Hematopoietic multipotent progenitor cell treated with erythropoietin and hydrocortisone succinate and interleukin-3 and kit ligand, for 6 days (in vitro differentiated cells): ENCODE measurements at places on chromosomes 2 and 18.

DNA sequence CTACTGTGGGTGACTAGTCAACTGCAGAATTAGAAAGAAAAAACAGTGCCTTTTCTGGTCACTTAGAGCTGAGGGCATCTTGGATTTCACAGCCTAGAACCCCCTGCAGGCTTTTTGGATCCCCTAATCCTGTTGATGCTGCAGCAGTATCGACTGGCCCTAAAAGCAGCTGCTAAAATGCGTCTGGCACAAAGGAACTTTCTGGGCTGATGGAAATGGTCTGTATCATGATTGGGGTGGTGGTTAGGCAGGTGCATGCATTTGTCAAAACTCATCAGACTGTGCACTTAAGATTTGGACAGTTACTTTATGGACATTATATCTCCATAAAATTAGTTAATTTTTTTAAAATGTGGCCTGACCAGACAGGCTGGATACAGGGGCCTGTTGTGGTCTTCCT, 149.8 kb downstream of the KLHL29 start:
- no peak for DNase-seq

- no peak for DNase-seq
Observed at GRCh38 chr2:232877940-232878511, 8.0 kb downstream of the SNORC start.

GRCh38 chr2:176960736-176961520, 251.7 kb upstream of the HNRNPA3 start:
- no peak for DNase-seq

DNA sequence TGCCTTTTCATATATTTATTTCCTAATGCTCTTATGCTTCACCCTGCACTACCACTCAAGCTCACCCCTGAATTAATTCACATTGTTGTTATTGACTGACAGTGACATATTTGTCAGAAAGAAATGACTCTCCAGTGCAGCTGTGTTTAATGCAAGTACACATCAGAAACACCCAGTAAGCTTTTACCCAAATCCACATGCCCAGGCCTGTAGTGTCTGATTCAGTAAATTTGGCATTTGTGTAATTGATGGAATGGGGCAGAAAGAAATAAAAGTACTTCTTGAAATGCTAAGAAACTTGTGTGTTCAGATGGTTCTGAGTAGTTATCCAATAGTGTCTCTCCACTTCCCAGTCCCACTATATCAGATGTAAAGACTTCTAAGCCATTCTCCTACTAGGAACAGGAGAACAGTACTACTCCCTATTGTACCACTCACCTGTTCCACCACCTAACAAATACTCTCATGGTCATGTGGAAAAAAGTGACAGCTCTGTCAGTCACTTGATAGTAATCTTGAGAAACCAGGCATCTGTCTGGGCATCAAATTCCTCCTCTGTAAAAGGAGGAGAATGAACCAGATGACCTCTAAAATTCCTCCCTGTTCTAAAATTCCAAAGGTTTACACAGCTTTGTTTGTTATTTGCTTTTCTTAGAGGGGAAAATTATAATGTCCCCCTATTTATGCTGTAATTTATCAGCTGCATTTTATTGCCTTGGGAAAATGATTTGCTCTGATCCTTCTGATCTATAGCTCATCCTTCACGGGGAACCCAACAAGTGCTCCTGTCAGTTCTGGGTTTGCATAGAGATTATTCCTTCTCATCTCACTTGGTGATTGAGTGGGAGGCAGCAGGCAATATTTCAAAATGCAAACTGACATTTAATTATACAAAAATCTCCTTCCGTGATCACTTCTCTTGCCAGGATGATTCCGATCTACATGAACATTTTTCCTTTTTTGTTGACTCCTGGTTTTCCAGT, 70.9 kb downstream of the ZNF385B start:
- DNase-seq = no peak

GRCh38 chr2:4098137-4098536, 394.8 kb downstream of the DCDC2C start:
- no peak for DNase-seq

- peak; percentile 81 for DNase-seq
Observed at GRCh38 chr18:11310476-11311086, 161.2 kb upstream of the PIEZO2 start.

DNA sequence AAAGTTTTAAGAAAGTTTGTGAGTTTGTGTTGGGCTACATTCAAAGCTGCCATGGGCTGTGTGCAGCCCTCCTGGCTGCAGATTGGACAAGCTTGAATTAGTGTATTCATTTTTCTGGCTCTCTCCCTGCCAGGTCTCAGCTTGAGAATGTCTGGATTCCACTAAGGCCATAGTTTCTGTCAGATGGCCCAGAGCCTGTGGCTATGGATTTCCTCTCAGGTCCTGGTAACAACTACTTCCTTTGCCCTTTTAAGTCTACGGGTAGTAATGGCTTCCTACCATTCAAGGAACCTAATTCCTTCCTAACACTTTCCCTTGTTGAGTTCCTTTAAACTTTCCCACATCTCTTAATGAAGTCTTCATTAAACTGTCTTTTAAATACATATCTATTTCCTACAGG, 24.3 kb upstream of the PSMD14 start:
- DNase-seq = no peak

DNA sequence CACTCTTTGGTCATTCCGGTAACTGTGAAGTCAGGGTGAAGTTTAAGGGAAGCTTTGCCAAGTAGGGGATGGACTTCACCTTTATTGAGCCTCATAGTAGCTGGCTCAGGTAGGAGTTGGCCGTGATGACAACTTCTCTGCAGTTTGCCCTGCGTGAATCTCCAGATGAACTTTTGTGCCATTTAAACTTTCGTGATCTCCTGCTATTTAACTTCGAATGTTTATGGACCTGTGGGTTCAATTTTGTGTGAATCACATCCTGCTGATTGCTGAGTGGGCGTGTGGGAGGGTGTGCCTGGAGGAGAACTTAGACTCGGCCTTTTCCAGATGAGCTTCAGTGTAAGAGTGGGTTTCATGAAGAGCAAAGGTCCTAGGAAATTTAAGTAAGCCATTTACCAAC, 4.2 kb downstream of the UGT1A1 start:
- DNase-seq = no peak

DNA sequence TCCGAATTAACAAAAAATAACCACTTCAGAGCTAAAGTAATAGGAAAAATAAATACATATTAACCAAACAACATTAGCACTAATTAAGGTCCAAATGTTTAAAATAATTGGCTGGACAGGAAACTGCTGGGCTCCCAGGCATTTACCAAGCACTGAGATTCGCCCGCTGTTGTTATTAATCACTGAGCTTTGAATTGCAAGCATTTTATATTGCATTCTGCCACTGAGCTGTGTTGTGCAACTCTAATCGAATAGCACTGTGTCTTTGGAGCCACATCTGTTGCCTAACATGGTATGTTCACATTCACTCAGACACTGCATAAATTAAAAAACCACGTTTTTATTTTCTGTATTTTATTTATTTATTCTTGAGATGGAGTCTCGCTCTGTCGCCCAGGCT, 88.9 kb downstream of the SOWAHC start:
- DNase-seq = no peak

GRCh38 chr2:205699515-205700289, 17.4 kb downstream of the NRP2 start:
- no peak for DNase-seq

DNA sequence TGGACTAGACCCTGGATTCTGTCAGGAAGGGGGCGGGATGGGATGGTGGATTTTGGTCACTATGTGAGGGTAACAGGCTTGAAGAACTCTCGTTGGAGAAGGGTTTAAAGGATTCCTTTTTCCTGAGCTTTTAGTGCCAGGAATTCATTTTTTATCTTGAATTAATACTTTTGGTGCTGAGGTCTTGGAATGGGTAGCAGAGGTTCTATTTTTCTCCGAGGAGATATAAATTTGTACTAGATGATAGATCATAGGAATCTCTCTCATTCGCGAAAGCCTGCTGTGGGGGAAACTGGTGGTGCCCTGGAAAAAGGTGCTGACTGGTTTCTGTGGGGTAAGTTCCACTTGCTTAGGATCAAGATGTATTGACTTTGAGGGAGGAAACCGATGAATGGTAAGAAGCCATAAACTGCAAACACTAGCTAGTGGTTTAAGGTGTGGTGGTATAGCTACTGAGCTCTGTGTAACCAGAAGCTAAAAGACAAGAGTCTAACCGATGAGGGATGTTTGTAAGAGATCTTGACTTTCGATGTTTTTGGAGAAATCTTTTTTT, 706 bp downstream of the AGPS start:
- peak; percentile 48 for DNase-seq

DNA sequence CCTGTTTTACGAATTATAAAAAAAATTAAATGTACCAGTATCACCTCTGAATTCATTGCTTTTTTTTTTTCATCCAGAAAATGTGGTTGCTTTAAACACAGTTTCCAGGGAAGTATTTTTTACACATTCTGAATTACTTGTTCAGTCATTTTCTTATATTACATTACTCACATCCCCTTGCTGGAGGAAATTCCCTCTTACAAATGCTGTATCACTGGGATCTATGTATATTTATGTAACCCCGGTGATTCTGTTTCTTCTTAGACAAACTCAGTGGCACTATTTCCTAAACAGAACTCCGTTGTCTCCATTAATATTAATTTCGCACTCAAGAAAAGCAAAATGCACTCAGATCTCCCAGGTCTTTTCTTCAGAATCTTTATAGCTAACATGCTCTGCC, 1078.5 kb upstream of the ZEB2 start:
- no peak for DNase-seq

GRCh38 chr2:117943013-117943672, 70.7 kb downstream of the CCDC93 start:
- DNase-seq = no peak

DNA sequence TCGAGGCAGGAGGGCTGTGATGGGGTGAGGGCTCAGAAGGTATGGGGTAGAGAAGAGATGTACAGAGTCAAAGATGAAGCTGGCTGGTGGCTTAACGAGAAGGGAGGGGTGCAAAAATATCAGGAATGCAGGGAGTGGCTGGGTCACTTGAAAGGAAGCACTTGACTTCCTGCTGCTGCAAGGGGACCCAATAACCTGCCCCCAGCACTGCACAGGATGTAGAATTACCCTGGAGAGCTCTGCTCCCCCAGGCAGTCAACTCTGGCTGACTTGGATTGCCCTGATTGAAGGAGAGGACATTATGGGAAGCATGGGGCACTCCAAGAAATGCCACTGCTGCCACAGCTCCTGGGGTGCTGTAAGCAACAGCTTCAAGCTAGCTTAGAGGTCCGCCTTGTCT, 41.8 kb downstream of the CFAP221 start:
- no peak for DNase-seq

DNA sequence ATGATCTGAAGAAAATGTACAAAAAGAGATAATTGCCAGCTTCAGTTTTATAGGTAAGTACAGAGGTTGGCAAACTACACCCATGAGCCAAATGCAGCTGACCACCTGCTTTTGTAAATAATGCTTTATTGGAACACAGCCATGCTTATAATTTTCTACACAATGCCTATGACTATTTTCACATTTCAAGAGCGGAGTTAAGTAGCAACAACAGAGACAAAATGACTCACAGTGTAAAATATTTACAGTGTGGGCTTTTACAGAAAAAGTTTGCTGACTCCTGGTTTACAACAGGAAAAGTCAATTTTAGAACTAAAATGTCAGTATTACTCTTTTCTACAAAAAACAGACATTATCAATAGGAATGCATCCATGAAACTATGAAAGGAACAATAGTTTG, 26.0 kb downstream of the CWC22 start:
- no peak for DNase-seq

DNA sequence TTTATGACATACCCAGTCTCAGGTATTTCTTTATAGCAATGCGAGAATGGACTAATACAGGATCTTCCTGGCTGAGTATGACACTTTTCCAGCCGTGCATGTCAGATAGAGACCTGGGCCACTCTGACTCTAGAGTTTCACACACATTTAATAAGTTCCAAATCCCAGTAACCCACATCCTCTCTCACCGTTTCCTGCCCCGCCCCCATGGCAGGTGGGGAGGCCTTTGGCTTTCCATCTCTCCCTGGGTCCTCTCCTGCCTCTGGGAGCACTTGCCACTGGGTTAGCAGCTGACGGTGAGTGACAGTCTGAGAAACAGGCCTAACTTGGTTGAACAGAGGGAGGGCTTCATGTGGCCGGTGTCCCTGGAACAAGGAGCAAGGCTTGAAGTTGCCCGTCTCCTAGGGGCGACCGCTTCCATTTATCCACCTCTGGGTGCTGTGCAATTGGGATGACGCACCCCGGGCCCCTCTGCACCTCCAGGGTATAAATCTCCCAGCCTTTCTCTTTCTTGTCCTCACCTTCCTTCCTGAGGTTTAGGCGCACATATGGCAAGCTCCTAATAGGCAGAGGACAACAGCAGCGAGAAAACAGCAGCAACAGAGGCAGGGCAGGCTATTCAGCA, 152.7 kb upstream of the HDAC4 start:
- no peak for DNase-seq

- no peak for DNase-seq
Observed at GRCh38 chr2:201709747-201710146, 11.3 kb upstream of the MPP4 start.

DNA sequence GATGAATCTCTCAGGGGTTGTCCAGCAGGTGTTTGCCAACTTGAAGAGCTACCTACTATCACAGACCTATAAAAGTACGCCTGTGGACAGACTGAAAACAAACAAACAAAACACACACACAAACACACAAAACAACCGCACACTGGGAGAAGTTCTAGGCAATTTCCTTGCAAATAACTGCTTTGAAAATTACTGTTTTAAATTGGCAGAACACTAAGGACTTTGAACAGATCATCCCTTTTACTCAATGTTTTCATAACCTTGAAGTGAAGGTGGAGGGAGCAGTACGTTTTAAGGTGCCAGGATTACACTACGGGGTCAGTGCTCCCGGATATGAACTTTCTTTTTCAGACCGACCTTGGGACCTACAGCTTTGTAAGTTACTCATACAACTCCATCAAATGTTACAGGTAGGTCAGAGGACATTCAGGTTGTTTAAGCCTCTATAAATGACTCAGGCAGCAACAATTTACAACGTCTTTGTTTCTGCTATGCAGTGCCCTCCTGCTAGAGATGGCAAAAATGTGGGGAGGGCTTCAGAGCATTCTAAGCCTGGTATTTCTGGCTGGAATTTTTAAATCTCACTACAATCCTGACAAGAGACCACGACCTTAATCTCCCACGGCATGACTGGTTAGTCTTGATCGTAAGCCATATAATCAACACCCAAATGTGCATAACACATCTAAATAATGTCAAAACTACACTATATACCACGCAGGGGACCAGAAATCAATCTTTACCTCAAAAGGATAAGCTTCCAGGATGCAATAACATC, 1.4 kb upstream of the SLC20A1 start:
- DNase-seq = no peak
